ENCODE measurements at places on chromosomes 2 and 18. TPM values are rescaled to one million over a fixed set of nuclear protein-coding genes. Genes with fewer than 3 reads are reported as not detected.

DNA sequence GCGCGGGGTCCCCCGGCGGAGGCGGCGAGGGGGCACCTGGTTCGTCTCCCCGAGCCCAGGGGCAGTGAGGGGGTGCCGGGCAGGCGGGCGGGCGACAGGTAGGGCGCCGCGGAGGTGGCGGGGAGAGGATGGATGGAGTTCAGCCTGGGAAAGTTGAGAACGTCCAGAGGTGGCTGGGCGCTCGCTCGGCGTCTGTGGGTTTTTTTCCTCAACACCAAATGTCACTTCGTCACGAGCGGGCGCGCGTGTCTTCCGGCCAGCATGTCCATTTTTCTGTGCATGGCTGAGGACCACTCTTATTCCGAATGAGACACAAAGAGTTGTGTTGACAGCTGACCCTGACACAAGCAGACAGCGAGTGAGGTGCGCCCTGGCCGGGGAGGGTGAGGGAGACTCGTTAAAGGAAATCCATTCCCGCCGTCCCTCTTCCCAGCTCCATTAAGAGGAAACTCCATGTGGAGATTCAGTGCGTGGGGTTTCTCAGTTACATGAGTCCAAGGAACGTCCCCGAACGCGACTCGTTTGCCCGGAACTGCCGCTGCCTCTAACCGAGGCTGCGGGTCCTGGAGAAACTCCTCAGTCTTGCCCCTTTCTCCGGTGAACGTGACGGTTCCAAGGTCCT lies 859 bp downstream of the GREB1L start:
- DNase-seq = no peak
- no peaks in the 10 kb centered on the region for H3K4me1 ChIP-seq
- H3K36me3 ChIP-seq = no peaks in the 10 kb centered on the region
- H3K27me3 ChIP-seq = no peaks in the 10 kb centered on the region
- no peak overlapping the region for H3K27ac ChIP-seq

- H3K4me1 ChIP-seq = no peaks in the 10 kb centered on the region
- H3K27ac ChIP-seq = no peak overlapping the region
- no peak overlapping the region for H3K4me3 ChIP-seq
- H3K27me3 ChIP-seq = no peaks in the 10 kb centered on the region
These were observed 100.0 kb downstream of the MAP2 start for GRCh38 chr2:209523867-209524266.

- no peak overlapping the region for H3K4me3 ChIP-seq
- no peak for DNase-seq
- H3K27ac ChIP-seq = no peak overlapping the region
- H3K27me3 ChIP-seq = no peaks in the 10 kb centered on the region
These were observed 244.9 kb upstream of the EPHA4 start for GRCh38 chr2:221817052-221817451.

GRCh38 chr2:121501554-121501953 lies 29.1 kb upstream of the RNU4ATAC start:
- no peak overlapping the region for H3K4me3 ChIP-seq
- no peaks in the 10 kb centered on the region for H3K4me1 ChIP-seq
- no peaks in the 10 kb centered on the region for H3K36me3 ChIP-seq
- DNase-seq = no peak

- no peaks in the 10 kb centered on the region for H3K36me3 ChIP-seq
- no peaks in the 10 kb centered on the region for H3K27me3 ChIP-seq
- DNase-seq = no peak
These were observed 1321.6 kb upstream of the ACVR2A start for GRCh38 chr2:146523196-146523595.

- H3K4me3 ChIP-seq = no peak overlapping the region
- H3K27me3 ChIP-seq = no peaks in the 10 kb centered on the region
- DNase-seq = no peak
- no peaks in the 10 kb centered on the region for H3K4me1 ChIP-seq
- H3K27ac ChIP-seq = no peak overlapping the region
These were observed 20.6 kb downstream of the LRRFIP1 start for GRCh38 chr2:237648016-237648381.

GRCh38 chr2:144067506-144067905 lies 452.4 kb downstream of the ZEB2 start:
- DNase-seq = no peak
- no peak overlapping the region for H3K27ac ChIP-seq
- H3K36me3 ChIP-seq = no peaks in the 10 kb centered on the region
- H3K4me3 ChIP-seq = no peak overlapping the region
- no peaks in the 10 kb centered on the region for H3K27me3 ChIP-seq

DNA sequence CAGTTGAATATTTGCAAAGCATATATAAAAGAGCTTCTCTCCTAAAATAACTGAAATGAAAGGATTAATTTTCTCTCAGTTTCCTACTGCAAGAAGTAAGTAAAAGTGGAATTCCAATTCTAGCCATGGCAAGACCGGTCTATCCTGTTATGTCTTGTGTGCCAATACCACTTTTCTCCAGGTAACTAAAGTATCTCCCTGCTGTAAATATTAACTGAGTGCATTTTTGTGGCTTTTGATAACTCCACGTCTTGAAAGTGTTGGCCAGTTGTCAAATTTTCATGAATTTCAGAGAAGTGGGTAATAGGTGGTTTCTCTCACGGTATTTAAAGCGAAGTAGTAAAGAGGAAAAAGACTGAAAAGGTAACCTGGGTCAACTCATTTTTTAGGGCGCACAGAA lies 225.9 kb downstream of the NEDD4L start:
- no peak overlapping the region for H3K4me3 ChIP-seq
- no peaks in the 10 kb centered on the region for H3K27me3 ChIP-seq
- no peaks in the 10 kb centered on the region for H3K36me3 ChIP-seq
- H3K4me1 ChIP-seq = no peaks in the 10 kb centered on the region

DNA sequence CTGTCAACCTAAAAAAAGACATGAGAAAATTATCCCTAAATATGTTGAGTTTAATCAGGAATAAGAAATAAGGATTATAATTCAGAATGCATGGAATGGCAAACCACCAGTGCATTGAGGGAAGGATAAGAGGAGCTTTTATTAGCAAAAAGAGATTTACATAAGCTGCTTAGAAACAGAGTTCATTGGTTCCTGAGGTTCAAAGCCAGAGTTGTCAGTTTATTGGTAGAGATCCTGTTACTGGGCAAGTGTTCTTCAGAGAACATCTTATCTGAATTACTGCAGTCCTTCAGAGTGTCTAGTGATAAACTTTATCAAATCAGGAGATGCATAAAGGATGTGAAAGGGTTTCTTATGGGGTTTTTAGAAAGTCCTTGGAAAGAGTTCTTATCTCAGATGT lies 76.0 kb upstream of the MEX3C start:
- H3K36me3 ChIP-seq = no peaks in the 10 kb centered on the region
- no peak for DNase-seq
- no peak overlapping the region for H3K4me3 ChIP-seq
- H3K4me1 ChIP-seq = no peaks in the 10 kb centered on the region
- no peak overlapping the region for H3K27ac ChIP-seq
- H3K27me3 ChIP-seq = no peaks in the 10 kb centered on the region

DNA sequence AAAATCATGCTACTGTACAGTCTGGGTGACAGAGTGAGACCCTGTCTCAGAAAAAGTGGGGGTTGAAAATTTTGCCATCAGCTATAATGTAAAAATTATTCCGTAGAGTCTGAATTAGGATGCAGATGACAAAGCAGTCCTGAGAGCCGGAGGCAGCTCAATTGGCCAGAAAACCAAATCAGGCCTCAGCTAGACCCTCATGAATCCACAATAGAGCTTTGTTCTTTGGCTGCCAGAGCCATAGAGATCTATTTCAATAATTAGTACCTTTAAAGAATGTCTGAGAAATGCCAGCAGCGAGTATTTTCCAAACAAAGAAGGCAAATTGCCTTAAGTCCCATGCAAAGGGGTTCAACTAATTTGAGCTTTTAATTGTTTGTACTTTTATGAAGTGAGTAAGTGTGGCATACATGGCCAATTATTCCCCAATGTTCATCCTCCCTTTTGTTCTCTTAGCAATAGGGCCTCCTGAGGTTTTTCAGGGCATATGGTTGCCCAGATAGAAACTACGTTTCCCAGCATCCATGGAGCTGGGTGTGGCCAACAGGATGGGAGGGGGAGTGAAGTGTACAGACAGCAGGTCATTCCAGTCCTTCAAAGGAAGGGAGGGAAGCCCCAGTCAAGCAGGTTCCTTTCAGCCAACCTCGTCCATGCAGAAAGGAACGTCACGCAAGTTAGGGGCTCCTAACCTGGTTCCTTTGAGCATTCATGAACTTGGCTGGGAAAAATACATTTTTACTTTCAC lies 211.3 kb upstream of the APCDD1 start:
- no peak for DNase-seq
- no peak overlapping the region for H3K4me3 ChIP-seq
- H3K36me3 ChIP-seq = no peaks in the 10 kb centered on the region
- H3K27me3 ChIP-seq = no peaks in the 10 kb centered on the region

- H3K27me3 ChIP-seq = no peaks in the 10 kb centered on the region
- no peak overlapping the region for H3K27ac ChIP-seq
- H3K4me1 ChIP-seq = no peaks in the 10 kb centered on the region
- no peak for DNase-seq
These were observed 188.2 kb upstream of the XIRP2 start for GRCh38 chr2:166700079-166700478.

- H3K27ac ChIP-seq = no peak overlapping the region
- H3K27me3 ChIP-seq = no peaks in the 10 kb centered on the region
- no peaks in the 10 kb centered on the region for H3K36me3 ChIP-seq
- H3K4me1 ChIP-seq = no peaks in the 10 kb centered on the region
- DNase-seq = no peak
These were observed 242.6 kb downstream of the RIT2 start for GRCh38 chr18:42872838-42873237.

DNA sequence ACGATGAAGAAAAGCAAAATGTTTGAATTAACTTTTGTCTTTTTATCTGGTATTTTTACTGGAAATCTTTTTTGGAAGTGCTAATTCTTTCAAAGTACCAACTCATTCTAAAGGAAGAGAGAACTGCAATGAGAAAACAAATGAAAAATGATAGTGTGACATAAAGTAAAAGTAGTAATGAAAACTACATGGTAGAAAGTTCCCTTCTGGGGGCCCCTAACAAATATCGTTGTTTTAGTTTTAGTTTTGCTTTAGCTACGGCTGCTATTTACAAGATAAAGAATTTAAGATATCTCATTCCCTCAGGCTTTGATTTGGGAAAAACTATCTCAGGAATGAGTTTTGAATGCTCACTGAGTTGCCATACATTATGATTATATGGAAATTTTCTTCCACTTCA lies 161.4 kb downstream of the XIRP2 start:
- DNase-seq = no peak
- no peak overlapping the region for H3K27ac ChIP-seq
- H3K27me3 ChIP-seq = no peaks in the 10 kb centered on the region
- H3K36me3 ChIP-seq = no peaks in the 10 kb centered on the region

DNA sequence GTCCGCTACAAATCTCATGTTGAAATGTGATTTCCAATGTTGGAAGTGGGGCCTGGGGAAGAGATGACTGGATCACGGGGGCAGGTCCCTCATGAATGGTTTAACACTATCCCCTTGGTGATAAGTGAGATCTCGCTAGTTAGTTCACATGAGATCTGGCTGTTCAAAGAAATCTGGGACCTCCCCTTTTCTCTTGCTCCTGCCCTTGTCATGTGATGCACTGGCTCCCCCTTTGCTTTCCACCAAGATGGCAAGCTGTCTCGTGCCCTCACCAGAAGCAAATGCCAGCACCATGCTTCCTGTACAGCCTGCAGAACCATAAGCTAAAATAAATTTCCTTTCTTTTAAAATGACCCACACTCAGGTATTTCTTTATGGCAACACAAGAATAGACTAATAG lies 57.3 kb upstream of the C2orf15 start:
- no peak overlapping the region for H3K27ac ChIP-seq
- H3K4me3 ChIP-seq = no peak overlapping the region
- no peaks in the 10 kb centered on the region for H3K36me3 ChIP-seq

DNA sequence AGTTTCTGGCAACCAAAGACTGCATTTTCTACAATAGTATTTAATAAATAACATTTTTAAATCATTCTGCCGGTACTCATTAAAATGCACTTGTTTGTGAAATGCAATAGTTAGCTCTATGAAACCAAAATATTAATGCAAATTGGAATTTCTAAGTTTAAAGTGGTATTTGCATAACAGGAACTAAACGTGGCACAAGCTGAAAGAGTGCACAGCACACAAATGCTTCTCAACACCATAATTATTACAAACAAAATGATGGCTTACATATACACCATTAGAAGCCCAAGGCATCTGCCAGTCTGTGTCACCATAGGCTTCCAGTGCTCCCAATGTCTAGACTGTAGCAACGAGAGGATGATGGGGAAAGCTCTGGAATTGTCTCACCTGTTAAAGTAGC lies 280.5 kb downstream of the TCF4 start:
- no peak overlapping the region for H3K27ac ChIP-seq
- no peak overlapping the region for H3K4me3 ChIP-seq

DNA sequence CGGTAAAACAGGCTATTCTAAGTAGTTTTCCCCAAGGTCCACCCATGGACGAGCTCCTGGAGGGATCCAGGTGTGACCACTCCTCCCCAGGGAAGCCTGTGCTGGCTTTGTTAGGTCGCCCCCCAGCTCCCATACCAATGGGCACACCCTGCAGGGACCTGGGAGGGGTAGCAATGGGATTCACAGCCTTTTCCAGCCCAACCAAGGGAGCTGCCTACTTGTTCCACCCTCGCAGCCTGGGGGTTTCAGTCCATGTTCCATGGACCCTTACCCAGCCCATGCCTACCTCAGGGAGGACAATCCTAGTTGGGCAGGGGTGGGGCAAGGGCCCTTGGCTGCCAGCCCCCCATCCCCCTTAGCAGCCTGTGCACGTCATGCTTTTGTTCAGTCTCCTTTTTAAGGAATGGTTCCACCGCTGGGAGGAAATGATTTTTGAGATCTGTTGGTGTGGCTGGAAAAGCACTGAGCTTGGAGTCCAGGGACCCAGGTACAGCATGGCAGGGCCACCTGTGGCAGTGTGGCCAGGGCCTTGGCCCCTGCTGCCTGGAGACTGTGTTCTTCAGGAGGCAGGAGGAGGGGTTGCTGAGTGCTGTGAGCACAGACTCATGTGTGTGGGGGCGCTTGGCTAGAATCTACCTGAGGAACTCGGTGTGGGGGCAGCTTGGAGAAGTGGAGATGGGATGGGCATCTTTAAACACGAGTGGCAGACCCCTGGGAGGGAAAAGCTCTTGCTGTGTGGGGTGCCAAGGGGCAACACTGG lies 166.8 kb downstream of the TWIST2 start:
- no peaks in the 10 kb centered on the region for H3K36me3 ChIP-seq
- no peaks in the 10 kb centered on the region for H3K27me3 ChIP-seq
- H3K4me3 ChIP-seq = no peak overlapping the region
- no peak for DNase-seq
- H3K27ac ChIP-seq = peak overlapping the region; percentile 51
- no peaks in the 10 kb centered on the region for H3K4me1 ChIP-seq

DNA sequence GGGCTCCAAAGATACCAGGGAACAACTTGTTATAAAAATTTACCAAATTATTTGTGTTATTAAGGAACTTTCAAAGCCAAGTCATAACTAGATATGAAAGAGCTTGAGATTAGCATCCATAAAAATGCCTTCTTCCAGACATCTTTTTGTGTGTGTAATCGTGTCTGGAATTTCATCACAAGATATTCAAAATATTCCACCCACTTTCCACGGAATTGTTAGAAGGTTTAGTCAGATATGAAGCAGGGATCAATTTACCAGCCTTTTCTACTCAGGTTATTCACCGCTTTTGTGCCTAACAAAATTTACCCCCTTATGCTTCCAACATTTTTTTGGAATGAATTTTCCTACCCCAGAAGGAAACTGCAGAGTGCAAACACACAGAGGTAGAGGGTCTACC lies 130.2 kb upstream of the ACVR2A start:
- no peaks in the 10 kb centered on the region for H3K4me1 ChIP-seq
- no peak for DNase-seq
- H3K27me3 ChIP-seq = no peaks in the 10 kb centered on the region

The OSBPL1A gene
- total RNA-seq = 72.4 TPM

The SAG gene
- not detected for total RNA-seq

The DAPL1 gene
- not detected for total RNA-seq

The ITM2C gene
- total RNA-seq = 66.3 TPM

The CYP27A1 gene
- total RNA-seq = 15.7 TPM

The C2orf69 gene
- total RNA-seq = 9.4 TPM

The PASK gene
- total RNA-seq = 11.5 TPM
